ENCODE measurements at places on chromosomes 5 and 9. TPM values are rescaled to one million over a fixed set of nuclear protein-coding genes. Genes with fewer than 3 reads are reported as not detected.

SLC6A19 gene
- total RNA-seq = not detected

SH3PXD2B gene
- 0.24 TPM for total RNA-seq

GABRA6 gene
- not detected for total RNA-seq

SPINK7 gene
- not detected for total RNA-seq

MYMK gene
- total RNA-seq = not detected

MEF2C gene
- total RNA-seq = 0.32 TPM

AJM1 gene
- 8.8 TPM for total RNA-seq

GAPT gene
- not detected for total RNA-seq

LRRC26 gene
- total RNA-seq = not detected

SEMA5A gene
- 0.05 TPM for total RNA-seq

CLIC3 gene
- 1.8 TPM for total RNA-seq

MLANA gene
- total RNA-seq = not detected

LCN10 gene
- total RNA-seq = 0.07 TPM

ZNF608 gene
- 0.32 TPM for total RNA-seq

IL3 gene
- total RNA-seq = 6.0 TPM

FAM169A gene
- 6.0 TPM for total RNA-seq

KIF24 gene
- total RNA-seq = 5.3 TPM

CWC27 gene
- total RNA-seq = 27.2 TPM

GLDC gene
- 3.1 TPM for total RNA-seq

ZNF454 gene
- not detected for total RNA-seq

C9orf43 gene
- 0.22 TPM for total RNA-seq

FABP6 gene
- not detected for total RNA-seq

PPIC gene
- total RNA-seq = not detected

SLC34A3 gene
- total RNA-seq = not detected

SHB gene
- 0.74 TPM for total RNA-seq

THG1L gene
- total RNA-seq = 13.2 TPM

TEK gene
- not detected for total RNA-seq

UNC5A gene
- not detected for total RNA-seq

HSD17B4 gene
- 95.9 TPM for total RNA-seq

F12 gene
- total RNA-seq = 0.22 TPM

SIGMAR1 gene
- total RNA-seq = 63.0 TPM

EFNA5 gene
- not detected for total RNA-seq

POLR1E gene
- 31.1 TPM for total RNA-seq

WDR31 gene
- total RNA-seq = 2.0 TPM

LAMC3 gene
- total RNA-seq = 0.02 TPM

SLU7 gene
- 48.6 TPM for total RNA-seq

BAAT gene
- not detected for total RNA-seq
